ENCODE measurements at places on chromosomes 3 and 15.

GRCh38 chr3:132210476-132211346, 106.5 kb upstream of the ACP3 start:
- no peak for DNase-seq

DNA sequence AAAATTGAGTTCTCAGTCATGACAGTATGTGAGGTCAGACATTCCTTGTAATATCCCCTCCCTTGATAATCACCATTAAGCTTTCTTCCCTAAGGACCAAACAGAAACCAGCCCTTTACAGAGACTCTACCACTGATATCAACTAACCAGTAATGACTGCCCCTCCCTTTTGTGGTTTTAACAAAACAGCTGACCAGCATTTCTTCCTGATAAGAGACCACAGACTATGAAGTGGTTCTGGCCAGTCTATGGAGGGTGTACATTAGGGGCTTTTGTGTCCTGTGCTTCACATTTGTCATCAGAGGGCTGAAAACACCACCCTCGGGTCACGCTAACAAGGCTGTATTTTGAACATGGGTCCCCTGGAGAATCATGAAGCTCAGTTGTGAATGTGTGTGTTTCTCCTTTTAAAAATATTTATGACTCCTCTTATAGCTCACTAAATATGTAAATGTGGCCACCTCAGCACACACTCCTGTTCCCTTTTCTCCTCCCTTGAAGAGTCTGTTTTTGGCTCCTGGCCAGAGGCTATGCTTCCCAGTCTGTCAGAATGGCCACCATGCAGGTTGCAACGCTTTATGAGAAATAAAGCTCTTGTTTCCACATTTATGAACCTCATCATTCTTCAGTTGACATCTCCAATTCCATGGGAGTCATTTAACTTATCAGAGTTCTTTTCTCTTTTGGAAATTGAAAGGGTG, 239.3 kb downstream of the CPNE4 start:
- no peak for DNase-seq

DNA sequence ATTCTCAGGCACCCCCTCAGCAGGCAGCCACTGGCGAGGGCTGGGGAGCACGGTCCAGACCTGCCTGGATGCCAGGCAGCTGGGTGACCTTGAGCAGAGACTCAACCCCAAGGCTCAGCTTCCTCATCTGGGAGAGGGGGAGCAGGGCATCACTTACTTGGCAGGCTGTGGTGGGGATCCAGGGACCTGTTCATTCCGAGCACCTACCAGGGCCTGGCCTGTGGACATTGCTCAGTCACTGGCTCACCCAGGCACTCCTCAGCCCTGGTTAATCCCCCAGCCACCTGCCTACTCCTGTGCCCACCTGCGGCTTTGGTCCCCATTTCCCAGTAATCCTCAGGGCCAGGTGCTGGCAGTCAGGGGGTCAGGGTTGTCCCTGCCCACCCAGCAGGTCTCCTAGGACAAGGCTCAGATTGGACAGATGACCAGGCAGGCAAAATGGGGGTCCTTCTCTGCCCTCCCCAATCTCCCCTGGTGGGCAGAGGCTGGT, 9.3 kb upstream of the RPL29 start:
- DNase-seq, result no peak

- DNase-seq, result no peak
Measured at GRCh38 chr3:147191795-147192385, 214.5 kb downstream of the ZIC4 start.

DNA sequence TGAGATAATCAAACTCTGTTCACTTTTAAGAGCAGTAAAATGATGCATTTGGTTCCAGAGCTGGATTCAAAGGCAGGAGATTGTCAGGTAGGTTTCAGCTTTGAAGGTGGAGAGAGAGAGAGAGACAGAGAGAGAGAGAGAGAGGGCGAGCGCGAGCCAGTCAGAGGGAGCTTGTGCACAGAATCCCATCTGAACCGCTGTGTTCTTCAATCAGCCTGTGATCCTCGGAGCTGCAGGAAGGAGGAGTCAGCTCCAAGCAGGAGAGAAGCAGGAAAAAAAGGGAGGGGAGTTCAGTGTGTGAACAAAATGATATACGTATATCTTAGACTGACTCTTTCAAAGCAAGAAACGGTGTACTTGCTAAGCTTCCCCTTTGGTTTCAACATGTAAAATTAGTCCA, at the start of gene GPR149:
Gene GPR149 (minus strand): TSS at position 177 of the 400 bp plus-strand sequence. CDS start 575 bp downstream, outside the sequence.
- no peak for DNase-seq

GRCh38 chr3:14423963-14424362, 21.6 kb downstream of the SLC6A6 start:
- DNase-seq, result no peak

DNA sequence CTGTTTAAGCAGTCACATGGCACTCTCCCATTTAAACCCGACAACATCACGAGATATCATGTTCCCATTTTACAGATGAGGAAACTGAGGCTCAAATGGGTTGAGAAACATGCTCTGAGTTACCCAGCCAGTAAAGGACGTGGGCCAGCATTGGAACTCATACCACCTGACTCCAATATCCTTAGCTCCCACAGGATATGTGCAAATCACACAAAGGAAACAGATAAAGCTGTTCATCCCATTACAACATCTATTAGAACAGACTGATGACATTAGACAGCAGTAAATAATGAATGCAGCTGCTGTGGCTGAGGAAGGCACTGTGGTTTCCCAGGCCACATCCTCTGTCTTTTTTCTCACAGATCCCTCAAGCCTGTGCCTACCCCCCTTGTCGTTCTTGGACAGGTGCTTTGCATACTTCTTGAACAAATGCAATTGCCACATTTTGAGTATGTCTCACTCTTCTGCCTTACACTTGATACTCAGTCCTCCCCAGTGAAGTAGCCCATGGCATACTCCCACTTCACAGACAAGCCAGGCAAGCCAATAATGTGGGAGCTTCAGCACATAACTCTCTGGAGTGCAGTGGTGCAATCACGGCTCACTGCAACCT, 17.7 kb downstream of the FRMD4B start:
- no peak for DNase-seq

DNA sequence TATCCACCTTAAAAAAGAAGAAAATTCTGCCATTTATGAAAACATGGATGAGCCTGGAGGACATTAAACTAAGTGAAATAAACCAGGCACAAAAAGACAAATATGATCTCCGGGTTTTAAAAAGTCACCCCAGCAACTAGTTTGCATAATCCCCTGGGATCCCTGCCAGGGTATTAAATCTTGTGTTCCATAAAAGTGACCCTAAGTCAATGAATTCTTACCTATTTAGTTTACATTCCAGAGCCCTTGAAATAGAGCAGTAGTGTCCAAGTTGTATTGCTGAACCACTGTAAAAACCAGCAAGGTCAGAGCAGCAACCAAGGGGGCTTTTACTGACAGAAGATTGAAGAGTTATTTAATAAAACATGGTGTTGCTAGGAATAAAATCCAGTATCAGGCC, 716.8 kb upstream of the BCHE start:
- DNase-seq, result no peak

DNA sequence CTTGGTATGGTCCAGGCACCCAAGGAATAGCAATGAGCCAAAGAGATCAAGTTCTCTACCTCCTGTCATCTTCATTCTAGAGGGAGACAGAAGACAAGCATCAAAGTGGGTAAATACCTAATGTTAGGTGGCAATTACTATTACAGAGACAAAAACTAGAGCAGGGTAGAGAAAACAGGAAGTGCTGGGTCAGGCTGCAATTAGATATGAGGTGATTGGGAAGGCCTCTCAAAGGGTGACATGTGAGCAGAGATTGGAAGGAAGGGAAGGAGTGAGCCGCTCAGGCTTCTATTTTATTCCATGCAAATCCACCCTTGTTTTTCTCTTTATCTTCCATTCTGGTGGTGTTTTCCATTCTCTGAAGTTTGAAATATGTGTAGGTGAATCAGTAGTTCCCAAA, 37.4 kb downstream of the EBLN2 start:
- no peak for DNase-seq

- DNase-seq, result no peak
Measured at GRCh38 chr3:122843604-122844003, 48.7 kb downstream of the SLC49A4 start.

DNA sequence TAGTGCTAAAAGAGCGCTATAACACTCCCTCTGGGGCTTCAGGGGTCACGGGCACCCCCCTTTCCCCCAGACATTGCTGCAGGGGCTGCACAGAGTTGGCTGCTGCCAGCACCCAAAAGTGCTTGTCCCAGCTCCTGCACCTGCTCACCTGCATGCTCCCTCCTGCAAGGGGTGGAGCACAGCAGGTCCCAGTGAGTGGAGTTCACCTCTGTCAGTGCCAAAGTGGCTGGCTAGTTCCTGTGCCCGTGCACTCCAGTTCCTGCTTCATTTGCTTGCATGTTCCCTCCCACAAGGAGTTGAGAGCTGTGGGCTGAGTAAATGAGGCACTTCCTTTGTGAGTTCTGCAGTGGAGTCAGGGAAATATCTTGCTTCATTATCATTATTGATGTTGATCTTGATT, 476.9 kb downstream of the SQOR start:
- DNase-seq, result no peak

DNA sequence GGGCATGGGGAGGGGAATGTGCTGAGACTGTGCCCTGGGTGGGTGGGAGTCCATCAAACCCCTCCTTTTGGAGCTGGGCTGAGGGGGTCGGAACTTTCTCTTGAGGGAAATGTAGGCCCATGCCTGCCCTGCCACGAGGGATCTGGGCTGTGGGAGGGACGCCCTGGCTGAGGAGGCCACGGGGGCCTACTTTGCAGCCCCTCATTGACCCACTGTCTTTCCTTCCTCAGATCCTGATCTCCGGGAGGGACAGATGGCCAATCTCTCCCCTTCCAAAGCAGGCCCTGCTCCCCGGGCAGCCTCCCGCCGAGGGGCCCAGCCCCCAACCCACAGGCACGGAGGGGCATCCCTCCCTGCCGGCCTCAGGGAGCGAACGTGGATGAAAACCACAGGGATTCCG, 25.3 kb downstream of the LOXL1 start:
- no peak for DNase-seq

- DNase-seq, result no peak
Measured at GRCh38 chr3:197353001-197353866, 54.8 kb upstream of the DLG1 start.

- no peak for DNase-seq
Measured at GRCh38 chr15:61992518-61992917, 67.7 kb downstream of the VPS13C start.

DNA sequence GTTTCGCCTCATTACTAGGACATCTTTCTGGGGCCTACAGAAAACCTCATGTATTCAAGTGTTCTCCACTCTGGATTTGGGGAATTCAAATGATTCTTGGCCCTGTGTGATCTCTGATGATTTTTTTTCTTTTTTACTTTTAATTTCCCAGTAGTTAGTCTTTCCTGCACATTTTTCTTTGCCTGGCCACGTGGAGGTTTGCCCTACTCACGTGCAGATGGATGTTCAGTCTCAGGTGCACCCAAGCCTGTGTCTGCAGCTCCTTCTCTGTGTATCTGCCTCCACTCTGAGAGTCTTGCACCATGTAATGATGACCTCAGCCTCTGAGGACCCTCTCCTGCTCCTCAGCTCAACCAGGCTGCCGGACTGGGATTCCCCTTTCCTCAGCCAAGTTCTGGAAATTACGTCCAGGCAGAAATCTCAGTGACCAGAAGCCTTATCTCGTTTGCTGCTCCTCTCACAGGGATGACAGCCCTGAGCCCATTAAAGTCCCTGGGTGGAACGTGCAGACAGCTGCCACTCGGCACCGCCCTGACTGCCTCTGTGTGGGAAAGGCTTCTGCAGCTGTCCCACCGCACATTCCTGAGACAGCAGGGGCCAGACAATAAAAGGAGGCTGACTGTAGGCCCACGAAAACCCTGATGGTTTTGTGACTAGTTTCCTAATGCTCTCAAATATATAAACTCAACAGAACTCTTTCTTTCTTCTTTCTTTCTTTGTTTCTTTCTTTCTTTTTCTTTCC, 31.4 kb upstream of the GABRB3 start:
- DNase-seq, result no peak

DNA sequence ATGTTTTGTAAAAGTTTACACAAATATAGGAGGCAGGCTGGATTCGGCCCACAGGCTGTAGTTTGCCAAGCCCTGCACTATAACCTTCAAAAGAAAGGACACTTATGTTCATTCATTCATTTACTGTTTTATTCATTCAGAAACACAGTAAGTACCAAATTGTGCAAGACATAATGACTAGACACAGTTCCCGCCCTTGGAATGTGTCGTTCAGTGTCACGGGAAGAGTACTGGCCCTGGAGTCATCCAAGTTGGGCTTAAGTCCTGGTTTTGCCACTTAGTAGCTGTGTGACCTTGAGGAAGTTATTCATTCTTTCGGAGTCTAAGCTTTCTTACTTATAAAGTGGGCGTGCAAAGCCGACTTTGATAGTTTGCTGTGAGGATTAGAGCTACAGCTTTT, 22.0 kb downstream of the COLQ start:
- DNase-seq, result no peak

DNA sequence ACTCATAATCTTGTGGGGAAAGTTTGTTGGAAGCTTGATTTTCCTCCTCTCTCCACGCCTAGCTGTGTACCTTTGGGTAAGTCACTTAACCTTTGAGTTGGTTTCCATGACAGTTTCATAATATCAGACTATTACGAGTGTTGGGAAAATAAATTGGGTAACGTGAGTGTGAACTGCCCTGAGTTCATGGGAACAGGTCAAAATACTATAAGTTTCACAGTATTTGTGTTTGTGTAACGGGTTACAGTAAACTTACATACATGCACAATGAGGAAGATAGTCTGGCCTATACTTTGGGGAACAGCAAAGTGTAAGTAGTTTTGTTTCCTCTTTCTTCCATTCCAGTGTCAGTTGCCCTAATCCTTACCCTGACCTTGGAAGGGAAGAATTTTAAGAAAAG, 509.9 kb downstream of the MECOM start:
- no peak for DNase-seq

GRCh38 chr3:29693863-29694262, 413.0 kb downstream of the RBMS3 start:
- DNase-seq, result no peak

GRCh38 chr3:120852412-120852811, 55.6 kb upstream of the STXBP5L start:
- DNase-seq, result no peak

DNA sequence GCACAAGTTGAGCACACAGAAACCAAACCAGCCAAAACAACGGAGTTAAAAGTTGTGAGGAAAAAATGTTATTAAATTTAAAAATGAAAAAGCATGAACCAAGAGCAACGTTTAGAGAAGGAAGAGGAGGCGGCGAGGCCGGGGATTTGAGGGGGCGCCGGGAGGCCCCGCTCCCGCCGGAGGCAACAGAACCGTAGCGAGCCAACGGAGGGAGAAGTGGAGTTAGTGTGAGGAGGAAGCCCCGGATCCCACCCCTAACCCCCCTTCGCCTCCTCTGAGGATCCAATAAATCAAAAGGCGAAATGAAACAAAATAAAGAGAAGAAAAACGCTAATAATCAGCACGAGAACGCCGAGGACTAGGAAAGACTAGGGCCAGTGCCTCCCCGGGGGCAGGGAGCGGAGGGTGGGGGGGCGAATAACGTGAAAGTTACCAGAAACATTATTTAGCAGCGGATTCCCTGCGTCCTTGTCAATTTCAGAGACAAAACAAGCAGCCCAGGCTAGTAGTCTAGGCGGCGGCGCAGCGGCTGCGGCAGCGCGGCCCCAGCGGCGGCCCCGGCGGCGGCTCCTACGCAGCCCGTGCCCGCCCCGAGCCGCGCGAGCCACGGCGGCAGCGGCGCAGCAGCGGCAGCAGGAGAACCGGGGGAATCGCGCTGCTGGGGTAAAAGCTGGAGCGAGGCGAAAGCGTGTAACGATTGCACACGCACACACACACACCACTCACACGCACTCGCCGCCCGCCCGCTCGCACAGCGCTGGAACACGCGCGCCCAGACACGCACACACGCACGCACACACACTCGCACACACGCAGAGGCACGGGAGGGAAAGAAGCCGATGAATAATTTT, 1.7 kb downstream of the MEIS2 start:
- DNase-seq, result no peak

GRCh38 chr3:191105418-191105817, 93.6 kb upstream of the OSTN start:
- DNase-seq, result no peak

All from activated CD4-positive, CD25-positive, alpha-beta regulatory T cell (primary cell).